NCI-H1048 (cell line): ENCODE measurements at places on chromosomes 16 and 17.

DNA sequence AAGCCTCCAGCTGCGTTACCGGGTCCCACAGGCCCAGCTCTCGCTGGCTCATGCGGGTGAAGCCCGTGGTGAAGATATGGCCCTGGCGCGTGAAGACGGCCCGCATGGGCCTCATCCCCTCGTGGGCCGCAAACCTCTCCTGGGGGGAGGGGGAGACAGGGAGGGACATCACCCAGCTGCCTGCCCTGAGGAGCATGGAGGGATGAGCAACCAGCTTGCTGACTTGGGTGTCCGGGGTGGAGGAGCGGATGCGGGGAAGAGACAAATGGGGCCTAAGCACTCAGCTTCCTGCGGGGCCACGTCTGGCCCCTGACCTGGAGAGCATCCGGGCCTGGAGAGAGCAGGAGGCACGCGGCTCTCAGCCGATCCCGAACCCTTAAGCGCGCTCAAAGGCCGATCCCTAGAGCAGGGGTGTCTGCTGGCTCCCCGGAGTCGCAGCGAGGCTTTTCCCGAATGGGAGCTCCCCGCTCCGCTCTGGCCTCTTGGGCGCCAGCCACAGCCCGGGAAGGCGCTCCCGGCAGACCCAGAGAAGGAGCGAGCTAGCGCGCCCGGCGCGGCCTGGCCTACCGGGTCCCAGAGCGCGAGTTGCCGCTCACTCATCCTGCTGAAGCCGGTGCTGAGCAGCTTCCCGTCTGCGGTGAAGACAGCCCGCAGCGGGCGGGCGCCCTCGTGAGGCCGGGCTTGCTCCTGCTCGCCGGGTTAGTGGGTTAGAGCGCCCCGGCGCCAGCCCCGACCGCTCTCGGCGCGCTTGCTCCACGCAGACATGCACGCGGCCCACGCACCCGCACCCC, 5.0 kb downstream of the CORO6 start:
- DNase-seq = peak; percentile 34

- DNase-seq = no peak
These were observed 361.7 kb upstream of the TNRC6C start for GRCh38 chr17:77596491-77597417.

GRCh38 chr17:75611851-75612429, 21.3 kb upstream of the SMIM5 start:
- no peak for DNase-seq

DNA sequence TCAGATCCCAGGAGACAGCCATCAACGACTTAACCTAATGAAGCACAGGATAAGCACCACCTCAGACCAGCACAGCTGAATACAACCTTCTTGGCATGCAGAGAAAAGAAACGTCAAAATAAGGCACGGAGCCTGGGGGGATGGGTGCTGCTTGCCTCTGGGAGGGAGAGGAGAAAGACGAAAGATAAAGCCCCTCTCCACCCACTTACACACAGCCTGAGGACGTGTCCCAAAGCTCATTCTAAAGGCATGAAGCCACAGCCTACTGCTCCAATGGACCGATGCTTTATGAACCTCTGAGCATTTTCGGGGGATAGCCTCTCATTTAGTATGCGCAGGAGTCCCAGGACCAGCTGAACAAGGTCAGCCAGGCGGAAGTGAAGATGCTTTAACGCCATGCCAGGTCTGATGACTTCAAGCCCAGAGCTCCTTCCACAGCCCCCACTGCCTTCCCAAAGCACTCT, 31.1 kb downstream of the ST3GAL2 start:
- no peak for DNase-seq

DNA sequence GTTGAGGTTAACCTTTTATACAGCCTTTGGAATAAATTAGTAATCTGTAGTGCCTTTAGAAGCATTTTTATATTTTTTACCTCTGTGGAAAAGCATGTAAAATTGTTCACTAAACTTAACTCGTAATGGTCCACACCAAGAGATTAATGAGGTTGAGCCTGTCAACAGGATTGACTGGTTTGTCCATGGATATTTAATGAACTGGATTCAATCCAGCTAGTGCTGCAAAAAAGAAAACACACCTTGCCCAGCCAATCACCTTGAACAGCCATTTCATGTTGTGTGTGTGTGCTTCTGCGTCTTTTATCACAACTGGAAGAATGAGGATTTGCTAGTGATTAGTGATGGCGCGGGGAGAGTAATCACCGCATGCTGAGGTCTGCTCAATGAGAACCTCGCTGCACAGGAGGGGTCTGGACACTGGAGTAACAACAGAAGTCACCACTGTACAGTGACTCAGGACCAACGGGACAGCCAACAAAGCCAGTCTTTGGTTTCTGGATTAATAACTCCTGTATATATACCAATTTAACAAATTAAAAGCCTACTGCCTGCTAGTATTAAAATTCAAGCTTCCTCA, 33.7 kb downstream of the LITAFD start:
- no peak for DNase-seq

- DNase-seq = no peak
These were observed 5.5 kb downstream of the C16orf96 start for GRCh38 chr16:4561596-4561995.

- DNase-seq = no peak
These were observed 293.2 kb upstream of the MON1B start for GRCh38 chr16:76897816-76898215.

DNA sequence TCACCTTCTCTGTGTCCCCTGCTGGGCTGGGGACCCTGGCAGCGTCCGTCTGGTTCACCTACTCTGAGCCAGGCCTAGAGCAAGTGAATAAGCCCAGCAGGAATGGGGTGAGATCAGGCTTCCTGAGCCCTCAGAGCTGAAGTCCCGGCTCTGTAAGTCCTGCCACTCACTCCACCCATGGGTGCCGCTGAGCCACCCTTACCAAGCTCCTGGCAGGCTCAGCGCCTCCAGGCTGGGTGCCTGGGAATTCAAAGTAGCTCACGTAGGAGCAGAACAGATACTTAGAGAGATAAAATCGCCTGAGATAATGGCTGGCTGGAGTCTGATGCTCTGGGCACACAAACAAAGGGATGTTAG, 9.8 kb upstream of the LASP1NB start:
- DNase-seq = no peak

GRCh38 chr16:87924811-87925670, 11.3 kb downstream of the CA5A start:
- DNase-seq = no peak

- DNase-seq = no peak
These were observed 10.5 kb upstream of the TSPOAP1 start for GRCh38 chr17:58338841-58339754.

DNA sequence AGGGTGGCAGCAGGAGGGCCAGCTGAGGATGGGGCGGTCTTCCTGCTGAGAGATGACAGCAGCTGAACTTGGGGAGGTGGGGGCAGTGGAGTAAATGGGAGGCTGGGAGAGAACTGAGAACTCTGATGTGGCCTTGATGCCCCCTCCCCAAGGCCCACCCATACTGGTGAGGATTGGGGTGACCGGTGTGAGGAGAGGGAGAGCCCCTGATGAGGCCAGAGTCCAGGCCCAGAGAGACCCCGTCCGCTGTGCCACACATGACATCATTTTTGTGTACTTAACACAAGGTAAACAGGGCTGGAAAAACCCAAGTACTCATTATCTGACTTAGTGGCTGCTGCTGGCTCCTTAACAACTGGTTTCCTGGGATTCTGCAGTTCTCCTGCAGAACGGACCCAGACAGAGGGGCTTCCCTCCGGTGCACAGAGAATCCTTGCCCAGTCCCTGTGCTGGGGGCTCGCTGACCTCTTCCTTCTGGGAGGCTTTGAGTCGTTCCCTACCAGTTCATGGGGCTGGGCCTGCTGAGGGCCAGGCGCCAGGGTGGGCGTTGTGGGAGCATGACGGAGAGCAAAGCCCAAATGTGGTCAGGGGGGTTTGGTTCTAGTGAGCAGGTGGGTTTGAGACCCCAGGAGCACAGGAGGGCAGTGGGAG, 207.6 kb downstream of the RAB11FIP4 start:
- no peak for DNase-seq

GRCh38 chr16:72123426-72123825, 29.8 kb downstream of the DHX38 start:
- no peak for DNase-seq

- no peak for DNase-seq
These were observed 25.8 kb downstream of the PIK3R5 start for GRCh38 chr17:8939496-8940334.

GRCh38 chr17:73532421-73532901, 111.8 kb downstream of the SDK2 start:
- DNase-seq = no peak

- DNase-seq = no peak
These were observed 183.3 kb downstream of the MSI2 start for GRCh38 chr17:57439651-57440050.

- no peak for DNase-seq
These were observed 289.2 kb upstream of the SALL1 start for GRCh38 chr16:51440131-51440889.

DNA sequence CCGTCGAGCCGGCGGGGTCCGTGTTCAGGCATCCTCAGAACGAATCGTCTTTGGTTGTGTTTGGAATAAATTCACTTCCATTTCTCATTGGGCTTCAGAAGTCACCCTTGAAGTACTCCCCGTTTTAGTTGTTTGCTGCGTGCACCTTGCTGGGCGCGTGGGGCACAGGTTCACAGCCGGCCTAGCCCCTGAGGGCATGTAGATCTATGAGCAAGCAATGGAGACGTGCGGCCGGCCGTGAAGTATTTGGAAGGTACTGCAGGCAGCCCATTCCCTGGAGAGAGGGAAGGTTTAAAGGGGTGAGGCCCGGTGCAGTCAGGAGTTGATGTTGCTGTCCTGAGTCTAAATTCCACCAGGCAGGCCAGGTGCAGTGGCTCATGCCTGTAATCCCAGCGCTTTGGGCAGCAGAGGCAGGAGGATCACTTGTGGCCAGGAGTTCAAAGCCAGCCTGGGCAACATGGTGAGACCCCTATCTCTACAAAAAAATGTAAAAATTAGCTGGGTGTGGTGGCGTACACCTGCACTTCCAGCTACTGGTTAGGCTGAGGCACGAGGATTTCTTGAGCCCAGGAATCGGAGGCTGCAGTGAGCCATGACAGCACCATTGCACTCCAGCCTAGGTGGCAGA, 714 bp downstream of the ACSF3 start:
- no peak for DNase-seq

DNA sequence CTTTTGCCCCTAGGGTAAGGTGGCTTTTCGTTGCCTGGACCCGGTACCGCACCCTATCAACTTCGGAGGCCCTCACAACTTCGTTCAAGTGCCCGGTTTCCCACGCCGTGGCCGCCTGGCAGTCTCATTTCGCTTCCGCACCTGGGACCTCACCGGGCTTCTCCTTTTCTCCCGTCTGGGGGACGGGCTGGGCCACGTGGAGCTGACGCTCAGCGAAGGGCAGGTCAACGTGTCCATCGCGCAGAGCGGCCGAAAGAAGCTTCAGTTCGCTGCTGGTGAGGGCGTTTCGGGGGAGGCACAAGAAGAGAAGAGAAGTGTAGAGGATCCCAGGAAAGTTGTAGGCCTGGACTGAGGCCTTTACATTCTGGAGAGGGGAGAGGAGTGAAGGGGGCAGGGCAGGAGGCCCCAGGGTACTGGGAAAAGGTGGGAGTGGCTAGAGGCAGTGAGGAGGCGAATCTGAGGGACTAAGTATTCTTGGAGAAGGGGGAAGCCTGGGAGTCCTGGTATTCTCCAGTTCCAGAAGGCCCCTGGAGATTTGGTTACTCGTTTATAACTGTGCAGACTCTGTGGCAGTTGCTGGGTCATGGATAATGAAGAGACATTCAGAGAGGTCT, 5.5 kb downstream of the CNTNAP1 start:
- DNase-seq = no peak

DNA sequence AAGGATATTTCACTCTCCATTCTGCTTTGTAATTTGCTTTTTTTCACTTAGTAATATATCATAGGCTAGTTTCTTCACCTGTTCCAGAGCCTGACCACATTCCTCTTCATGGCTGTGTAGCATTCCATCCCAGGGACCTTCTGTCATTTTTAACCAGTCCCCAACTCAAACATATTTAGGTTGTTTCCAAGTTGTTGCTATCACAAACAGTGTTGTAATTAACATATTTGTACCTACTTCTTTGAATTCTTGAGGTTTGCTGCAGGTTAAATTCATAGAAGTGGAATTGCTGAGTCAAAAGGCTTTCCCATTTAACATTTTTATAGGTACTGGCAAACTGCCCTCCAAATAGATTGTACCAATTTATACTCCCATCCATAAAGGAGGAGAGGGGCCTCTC, 65.1 kb upstream of the MED9 start:
- no peak for DNase-seq

DNA sequence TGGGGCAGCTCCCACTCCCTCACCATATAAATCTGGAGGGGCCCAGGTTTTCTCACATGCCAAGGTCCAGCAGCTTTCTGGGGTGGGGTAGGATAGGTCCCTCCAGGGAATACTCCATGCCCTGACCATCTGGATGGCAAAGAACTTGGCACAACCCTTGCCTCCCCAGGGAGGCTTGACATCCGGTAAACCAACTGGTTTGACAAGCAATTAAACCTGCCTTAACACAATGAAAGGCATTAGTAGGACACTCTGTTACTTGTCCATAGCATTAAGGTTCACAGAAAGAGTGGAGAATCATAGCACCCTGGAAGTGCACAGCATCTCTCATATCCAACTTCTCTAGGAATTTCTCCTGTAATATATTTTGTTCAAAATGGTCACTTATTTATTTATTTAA, 63.9 kb upstream of the MAF start:
- DNase-seq = no peak

- no peak for DNase-seq
These were observed 39.0 kb downstream of the DNAH17 start for GRCh38 chr17:78538033-78538776.
